ENCODE measurements at places on chromosomes 6 and 20.

DNA sequence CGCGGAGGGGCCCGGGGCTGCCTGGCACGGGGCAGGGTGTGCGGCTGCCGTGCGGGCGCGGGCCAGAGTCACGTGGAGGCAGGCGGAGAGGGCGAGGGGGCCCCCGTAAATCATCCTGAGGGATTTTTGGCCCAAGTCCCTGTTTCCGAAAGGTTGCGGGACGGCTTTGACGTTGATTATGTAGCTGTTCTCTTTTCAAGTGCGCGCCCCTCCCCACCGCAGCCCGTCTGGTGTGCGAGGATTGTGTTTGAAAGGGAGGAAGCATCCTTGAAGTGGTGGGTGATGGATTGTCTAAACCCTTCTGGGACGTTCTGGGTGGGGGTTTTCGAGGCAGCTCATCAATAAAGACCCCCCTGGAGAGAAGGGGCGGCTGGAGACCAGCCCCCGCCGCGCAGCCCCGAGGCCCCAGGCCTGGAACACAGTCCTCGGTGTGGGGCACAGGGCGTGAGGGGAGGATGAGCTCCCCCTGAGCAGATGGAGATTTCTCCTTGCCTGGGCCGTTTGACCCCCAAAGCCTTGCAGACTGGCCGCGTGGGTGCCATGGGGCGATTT lies 7.0 kb upstream of the FOXF2 start:
- no peak for DNase-seq

GRCh38 chr20:34401741-34402455 lies 38.8 kb downstream of the ITCH start:
- DNase-seq: no peak

DNA sequence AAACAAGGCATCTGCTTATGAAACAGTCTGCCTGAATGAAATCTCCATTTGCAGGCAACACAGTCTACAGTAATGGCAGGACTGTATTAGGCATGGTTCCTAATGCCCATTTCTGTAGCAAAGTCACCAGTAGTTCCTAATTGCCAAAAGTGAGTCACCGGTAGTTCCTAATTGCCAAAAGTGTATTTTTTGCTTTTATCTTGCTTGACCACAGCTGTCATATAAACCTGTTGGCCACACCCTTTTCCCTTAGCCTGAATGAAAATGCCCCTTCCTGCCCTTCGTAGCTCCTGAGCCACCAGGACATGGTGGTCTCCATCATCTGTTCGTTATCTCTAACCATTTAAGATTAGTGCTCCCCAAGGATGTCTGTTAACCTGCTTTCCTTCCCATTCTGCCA lies 34.5 kb downstream of the MTHFD1L start:
- DNase-seq: no peak

DNA sequence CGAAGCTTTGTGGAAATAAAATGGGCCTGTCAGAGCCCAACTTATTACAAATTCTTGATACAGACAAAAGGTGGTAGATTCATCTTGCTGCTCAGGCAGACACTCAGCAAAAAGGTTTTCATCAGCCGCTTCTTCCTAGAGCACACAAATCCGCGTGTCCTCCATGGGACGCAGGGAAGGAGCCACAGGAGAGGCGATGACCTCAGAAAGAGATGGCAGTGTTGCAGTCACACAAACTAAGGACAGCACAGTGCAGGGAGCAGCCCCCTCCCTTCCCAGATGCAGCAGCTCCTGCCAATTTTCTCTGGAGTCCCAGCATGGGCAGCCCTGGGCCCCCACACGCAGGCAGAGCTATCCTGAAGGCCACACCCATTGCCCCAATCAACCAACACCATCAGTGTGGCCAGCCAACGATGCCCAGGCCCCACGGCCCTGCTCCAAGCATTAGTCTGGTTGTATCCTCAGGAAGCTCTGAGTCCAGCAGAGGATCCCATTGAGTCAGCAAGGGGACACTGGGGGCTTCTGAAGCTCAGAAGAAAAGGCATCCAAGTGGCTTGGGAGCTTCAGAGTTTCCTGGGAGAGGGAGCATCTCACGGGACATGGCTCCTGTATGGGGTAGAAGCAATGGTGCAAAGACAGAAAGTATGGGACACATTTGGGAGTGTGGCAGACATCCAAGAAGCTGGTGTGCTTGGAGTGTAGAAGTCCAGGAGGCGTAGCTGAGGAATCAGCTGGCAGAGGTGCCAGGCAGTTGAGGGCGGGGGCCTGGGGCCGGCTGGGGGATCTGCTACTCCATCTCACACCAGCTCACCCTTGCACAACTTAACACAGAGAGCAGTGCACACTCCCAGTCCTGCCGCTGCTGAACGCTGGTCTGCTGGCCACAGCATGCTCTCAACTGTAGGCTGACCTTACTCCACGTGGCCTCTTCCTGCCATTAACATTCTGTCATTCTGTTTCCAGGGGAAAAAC lies 142.1 kb upstream of the CST7 start:
- DNase-seq: no peak

DNA sequence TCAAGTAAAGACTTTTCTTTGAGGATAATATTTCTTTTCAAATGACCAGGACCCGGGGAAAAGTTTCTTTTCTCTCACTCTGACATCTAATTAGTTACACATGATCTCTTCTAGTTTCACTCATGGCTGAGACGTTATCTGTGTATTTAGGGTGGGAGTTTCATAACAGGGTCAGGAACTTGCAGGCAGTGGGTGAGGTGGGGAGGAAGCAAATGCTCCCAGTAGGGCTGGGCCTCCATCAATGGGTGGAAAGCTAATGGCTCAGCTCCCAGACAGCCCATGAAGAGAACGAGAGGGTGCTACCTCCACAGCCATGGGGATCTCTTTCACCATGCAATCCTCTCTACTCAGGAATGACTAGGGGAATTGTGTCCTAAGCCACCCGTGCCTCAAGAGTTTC lies 119.3 kb downstream of the F13A1 start:
- DNase-seq: no peak

- DNase-seq: no peak
Measured at GRCh38 chr6:81309811-81310210, 442.7 kb downstream of the TENT5A start.

DNA sequence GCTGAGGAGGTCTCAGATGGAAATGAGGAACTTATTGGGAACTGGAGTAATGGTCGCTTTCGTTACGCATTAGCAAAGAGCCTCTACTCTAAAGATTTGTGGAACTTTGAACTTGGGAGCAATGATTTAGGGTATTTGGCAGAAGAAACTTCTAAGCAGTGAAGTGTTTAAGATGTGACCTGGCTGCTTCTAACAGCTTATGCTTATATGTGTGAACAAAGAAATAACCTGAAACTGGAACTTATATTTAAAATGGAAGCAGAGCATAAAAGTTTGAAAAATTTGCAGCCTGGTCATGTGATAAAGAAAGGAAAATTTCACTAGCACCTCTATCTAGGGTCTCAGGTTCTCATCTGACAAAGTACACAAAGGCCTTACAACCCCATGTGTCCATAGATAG lies 23.5 kb downstream of the IRF4 start:
- no peak for DNase-seq

DNA sequence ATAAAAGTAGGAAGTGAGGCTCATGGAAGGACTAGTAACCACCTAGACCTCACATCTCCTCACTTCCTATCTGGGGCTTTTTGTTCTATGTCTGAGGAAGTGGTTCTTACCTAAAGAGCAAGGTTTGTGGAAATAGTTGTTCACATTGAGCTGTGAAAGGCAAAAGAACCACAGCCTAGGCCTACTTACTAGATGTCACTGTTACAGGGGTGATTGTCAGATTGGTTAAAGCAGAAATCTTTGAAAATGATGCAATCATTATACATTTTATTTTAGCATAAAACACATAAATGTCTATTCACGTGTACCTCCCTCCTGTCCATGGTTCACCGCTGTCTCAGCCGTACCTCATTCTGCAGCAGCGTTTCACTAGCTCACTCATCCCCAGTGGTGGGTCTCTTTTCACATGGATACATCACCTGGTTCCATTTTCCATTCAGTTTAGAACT lies 268.8 kb downstream of the TMEM242 start:
- peak; percentile 69 for DNase-seq

DNA sequence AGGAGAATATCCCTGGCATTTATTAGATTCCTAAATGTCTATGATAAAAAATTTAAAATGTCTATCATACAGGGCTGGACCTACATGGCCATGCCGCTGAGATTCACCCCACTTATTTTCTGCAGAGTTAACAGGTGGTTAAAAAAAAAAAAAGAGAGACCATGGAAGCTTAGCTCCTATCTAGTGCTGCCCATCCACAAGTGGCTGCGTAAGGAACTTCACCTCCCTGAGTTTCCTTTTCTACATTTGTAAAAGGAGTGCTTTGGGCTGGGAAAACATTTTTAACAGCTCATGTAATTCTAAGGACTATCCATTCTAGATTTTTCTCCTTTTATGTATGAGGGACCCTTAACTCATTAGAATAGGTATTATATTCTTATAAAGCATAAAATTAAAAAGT lies 534.1 kb downstream of the MMUT start:
- peak; percentile 3 for DNase-seq

DNA sequence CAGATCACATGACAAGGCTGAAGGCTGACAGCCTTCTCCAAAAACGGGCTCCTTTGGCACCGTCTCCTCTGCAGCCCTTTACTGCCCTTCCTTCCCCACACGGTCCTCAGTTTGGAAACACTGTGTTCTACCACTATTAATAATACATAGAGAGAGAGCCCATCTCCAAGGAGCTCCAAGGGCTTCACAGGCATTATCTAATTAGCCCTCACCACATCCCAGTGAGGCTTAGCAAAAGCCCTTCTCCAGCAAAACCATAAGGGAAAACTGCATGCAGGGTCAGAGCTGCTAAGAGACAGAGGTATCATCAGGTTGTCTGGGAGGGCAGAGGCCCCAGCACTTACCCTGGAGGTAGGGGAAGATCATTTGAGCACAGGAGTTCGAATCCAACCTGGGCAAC lies 169.3 kb upstream of the JARID2 start:
- DNase-seq: no peak

GRCh38 chr20:59031564-59032022 lies 542 bp downstream of the ATP5F1E start:
- DNase-seq: no peak

DNA sequence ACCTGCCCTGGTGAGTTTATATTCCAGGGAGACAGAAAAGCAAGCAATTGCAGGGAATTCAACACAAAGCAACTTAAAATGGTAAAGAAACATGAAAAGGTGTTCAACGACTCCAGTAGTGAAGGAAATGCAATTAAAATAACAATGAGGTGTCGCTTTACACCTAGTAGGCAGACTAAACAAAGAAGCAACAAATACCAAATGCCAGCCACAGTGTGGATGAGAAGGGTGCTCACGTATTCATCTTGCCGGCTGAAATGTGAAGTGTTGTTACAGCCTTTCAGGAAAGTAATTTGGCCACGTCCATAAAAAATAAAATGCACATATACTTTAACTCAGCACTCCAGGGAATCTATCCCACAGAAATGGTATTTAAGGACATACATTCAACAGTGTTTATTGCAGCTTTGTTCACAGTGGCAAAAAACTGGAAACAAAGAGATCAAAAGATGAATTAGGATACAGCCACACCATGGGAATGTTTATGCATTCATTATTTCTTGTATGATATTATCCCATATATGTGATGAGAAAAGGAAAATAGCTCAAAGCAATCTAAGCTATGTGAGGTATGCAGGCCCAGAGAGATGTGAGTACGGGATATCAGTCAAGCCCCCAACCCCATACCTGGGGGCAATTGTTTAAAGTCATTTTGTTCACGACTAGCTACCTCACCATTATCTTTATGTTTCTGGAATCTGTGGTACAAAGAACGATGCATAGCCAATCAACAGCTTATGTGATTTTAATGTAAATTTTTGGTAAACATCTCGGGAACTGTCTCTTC lies 266.0 kb upstream of the SOX4 start:
- DNase-seq: no peak

DNA sequence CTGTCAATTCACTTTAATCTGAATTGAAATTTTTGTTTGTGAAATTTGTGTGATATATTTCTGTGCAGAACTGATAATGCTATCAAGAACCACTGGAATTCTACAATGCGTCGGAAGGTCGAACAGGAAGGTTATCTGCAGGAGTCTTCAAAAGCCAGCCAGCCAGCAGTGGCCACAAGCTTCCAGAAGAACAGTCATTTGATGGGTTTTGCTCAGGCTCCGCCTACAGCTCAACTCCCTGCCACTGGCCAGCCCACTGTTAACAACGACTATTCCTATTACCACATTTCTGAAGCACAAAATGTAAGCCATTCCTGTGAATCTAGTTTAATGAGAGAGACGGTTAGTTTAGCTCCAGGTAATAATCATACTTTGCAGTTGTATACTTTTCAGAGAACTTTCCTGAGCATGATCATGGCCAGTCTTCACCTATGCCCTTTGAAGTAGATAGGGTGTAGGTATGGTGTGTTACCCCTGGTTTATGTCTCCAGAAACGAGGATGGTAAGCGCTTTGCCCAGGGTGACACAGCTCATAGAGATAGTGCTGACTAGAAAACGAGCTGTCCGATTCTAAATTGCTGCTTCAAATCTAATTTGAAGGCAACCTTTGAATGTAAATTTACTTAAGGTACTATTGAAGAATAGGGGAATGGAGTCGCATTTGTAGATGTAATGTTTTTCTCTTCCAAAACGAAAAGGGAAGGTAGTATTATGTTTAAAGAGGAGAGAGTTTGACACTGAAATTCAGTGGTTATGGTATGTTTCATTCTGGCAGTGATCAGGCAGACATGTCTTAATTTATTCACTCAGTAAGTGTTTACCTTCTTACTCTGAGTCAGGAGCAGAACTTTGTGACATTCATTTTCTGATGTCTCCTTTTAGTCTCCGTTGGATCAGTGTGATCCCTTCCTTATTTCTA lies 11.4 kb downstream of the MYB start:
- peak; percentile 78 for DNase-seq

GRCh38 chr20:4227085-4227821 lies 211.9 kb upstream of the RNF24 start:
- DNase-seq: peak; percentile 29

GRCh38 chr6:67287566-67287965 lies 1347.5 kb upstream of the ADGRB3 start:
- DNase-seq: no peak

DNA sequence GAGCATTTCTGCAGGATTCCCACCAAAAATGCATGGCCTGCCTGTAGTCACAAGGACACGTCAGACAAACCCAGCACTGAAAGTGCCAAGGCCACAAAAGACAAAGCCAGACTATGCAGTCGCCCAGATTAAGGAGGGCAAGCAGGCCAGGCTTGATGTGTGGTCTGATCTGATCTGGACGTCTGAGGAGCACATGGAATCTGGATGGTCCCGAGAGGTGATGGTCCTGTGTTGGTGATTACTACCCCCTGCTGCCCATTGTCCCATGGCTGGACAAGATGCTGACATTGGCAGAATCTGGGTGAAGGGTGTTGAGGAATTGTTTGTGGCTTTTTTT lies 17.1 kb downstream of the NPEPL1 start:
- DNase-seq: no peak

DNA sequence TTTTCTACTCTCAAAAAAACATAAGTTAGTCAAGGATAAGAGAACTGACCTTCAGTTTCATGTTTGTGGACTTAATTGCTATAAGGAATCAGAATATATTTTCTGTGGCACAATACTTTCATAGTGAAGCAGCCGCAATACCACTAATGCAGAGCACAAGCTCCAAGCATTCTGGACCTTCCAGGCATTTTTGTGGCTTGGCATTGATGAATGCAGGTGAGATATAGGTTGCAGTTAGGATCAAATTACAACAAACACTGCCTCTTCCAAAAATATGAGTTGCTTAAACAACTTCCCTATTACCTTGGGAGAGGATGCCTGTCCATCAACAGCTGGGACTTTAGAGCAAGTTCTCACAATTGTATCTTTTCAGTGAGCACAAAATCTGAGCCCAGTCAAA lies 162.8 kb upstream of the RSPO3 start:
- no peak for DNase-seq
